ENCODE measurements at places on chromosomes 4 and X.

DNA sequence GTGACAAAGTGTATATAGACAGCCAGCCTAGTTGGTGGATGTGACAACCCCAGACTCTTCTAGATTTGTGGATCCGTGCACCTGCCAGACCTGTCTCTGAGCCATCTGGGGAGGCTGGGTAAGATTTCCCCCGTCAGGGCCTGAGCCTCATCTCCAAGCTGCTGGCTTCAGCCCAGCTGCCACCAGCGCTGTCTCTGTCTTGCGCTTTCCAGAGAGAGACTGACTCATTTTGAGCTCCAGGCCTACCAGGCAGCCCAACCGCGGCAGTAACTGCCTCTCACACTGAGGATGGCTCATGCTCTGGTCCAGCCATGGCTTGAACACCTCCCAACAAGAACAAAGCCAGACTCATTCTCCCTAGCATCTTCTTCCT, 26.4 kb downstream of the NOP14 start:
- no peak for DNase-seq

GRCh38 chr4:26269038-26269437, 51.8 kb upstream of the RBPJ start:
- DNase-seq, result no peak

DNA sequence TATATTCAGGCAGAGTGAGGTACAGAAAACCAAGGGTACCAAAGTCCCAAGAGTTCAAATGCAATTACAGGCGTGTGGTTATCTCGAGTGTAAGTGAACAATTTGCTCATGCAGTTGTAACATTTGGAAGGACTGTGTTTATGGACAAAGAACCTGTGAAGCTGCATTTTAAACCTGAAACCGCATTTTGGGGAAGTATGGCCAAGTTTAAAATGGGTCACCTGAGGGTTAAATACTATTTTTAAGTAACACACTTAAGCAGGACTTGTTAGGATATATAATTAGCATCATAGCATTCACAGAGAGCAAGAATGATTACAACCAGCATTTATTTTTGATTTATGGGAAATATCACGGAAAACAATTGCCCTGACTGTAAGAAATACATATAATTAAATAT, 79.1 kb upstream of the LCORL start:
- no peak for DNase-seq

DNA sequence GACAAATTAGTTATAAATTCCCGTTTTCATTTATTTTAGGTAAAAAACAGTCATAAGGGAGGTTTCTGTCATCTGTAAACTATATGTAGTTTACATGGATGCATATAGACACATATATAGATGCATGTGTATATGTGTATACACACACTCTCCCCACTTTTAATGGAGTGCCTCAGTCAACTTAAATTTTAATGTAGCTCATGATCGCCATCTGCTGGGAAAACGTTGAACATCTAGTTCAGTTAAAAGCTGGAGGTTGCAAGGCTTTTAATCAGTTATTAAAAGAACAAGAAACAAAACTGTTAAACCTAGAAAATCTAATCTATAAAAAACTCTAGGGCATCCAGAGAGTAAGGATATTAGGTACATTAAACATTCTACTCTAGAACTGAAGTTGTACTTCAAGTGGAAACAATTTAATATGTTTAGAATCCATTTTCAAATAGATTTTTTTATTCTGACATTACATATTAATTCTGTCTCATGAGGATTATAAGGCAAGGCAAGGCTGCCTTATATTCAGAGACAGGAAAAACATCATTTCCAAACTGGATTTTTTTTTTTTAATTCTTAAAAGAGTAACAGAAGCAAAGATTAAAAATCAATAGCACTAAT, 122.6 kb downstream of the SHISA3 start:
- peak; percentile 9 for DNase-seq

DNA sequence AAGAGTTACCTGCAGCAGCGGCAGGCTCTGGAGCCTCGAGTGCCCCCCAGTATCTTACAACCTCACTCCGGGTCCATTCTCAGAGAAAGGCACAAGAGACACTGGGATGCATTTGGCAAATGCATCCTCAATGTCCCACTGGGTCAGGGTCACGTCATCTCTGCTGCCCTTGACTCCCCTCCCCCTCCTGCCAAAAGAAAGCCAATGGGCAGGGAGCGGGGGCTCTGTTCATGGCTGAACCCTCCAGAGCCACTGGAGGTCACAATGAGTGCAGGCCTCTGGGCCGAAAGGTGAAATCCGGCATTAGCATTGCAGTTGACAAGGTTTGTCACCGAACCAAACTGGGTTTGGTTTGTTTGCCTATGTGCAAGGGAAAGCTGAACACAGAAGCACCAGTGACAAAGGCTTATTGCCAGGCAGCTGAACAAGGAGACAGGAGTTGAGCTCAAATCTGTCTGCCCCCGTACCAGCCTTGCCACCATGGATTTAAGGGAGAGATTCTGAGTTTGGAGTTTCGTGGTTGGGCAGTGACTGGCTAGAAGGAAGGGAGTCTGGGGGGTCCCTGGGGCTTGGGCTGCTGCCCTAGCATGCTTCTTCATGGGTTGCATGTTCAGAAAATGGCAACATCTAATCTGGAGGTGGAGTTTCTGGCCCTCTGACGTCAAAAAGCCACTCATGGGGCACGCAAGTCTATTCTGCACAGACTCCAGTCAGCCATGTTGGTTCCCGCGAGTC, 64.3 kb downstream of the HTRA3 start:
- DNase-seq, result no peak

DNA sequence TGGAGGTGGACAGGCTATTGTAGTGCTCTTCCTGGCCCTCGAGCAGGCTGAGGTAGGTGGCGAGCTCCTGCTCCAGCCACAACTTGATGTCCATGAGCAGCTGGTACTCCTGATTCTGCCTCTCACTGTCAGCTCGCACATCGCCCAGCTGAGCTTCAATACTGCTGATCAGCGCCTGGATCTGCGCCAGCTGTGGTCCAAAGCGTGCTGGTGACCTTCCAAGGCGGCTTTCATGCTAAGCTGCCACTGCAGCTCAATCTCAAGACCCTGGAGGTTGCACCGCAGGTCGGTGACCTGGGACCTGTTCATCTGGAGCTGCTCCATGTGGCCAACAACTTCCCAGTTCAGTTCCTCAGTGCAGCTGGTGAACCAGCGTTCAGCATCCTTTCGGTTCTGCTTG, 31.2 kb downstream of the LRIT3 start:
- no peak for DNase-seq

- no peak for DNase-seq
Observed at GRCh38 chr4:161314371-161314770, 849.4 kb downstream of the FSTL5 start.

DNA sequence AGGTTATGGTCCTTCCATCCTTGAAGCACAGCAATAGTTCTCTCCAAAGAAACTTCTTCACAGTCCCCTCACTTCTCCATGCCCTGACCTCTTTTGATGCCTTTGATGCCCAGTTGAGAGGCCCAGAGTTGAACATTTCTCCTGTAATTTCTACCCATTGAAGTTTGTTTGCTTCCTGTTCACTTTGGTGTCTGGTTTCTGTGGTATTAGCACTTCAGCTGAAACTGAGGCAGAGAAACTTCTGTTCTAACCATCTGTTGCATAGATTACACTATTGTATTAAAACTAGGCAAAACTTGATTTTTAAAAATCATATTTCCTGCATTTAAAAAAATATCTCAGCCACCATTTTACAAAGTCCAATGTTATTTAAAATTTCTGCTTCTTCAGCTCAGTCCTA, 89.8 kb upstream of the ADGRG2 start:
- DNase-seq, result no peak

- no peak for DNase-seq
Observed at GRCh38 chr4:84239278-84239845, 259.7 kb downstream of the NKX6-1 start.

- no peak for DNase-seq
Observed at GRCh38 chr4:102580463-102580842, 79.3 kb downstream of the NFKB1 start.

DNA sequence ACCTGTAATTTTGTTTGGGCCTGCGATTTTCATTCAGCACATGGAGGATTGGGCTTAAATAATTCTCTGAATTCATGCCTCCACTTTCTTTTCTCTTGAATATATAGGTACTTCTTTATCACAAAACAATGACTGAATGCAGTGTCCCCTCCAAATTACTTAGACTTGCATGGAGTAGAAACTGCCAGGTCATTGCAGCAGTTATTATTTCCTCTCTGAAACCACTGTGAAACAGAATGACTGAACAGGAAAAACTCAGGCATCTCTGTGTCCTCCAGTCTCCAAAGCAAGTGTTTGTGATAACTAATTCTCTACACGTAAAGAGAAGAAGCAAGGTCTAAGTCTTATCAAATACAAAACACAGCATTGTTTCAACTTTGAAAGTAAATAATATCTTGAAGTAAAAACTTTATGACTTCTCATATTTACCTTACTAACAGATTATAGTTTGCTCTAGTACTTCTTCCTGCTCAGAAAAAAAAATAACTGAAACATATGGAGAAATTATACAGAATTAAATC, 144.5 kb upstream of the DIAPH2 start:
- DNase-seq, result no peak

- DNase-seq, result no peak
Observed at GRCh38 chr4:139568206-139568955, 12.4 kb upstream of the SETD7 start.

Measured in COLO829 (cell line).